ENCODE measurements at places on chromosomes 7 and 10.

GRCh38 chr7:1672851-1673486, 2.9 kb downstream of the ELFN1 start:
- DNase-seq = peak; percentile 2

DNA sequence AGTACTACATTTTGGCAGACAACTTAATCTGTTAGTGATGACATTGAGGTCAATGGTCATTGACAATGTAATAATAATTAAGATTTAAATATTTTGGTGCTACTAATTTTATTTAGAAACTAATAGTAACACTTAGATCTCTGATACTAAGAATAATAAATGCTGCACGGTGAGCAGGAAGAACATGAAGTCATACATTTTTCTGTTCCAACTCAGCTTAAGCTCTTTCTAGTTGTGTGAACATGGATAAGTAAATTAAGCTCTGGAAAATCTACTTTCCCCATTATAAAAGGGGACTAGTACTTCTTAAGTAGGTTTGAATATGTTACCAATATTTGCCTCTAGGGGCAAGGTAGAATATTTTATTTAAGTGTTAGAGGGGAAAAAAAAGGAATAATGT, 65.9 kb upstream of the MEOX2 start:
- DNase-seq = no peak

- peak; percentile 59 for DNase-seq
Measured at GRCh38 chr7:158828133-158829020, 932 bp downstream of the ESYT2 start.

GRCh38 chr7:138299066-138299465, 161.0 kb upstream of the TRIM24 start:
- DNase-seq = no peak

DNA sequence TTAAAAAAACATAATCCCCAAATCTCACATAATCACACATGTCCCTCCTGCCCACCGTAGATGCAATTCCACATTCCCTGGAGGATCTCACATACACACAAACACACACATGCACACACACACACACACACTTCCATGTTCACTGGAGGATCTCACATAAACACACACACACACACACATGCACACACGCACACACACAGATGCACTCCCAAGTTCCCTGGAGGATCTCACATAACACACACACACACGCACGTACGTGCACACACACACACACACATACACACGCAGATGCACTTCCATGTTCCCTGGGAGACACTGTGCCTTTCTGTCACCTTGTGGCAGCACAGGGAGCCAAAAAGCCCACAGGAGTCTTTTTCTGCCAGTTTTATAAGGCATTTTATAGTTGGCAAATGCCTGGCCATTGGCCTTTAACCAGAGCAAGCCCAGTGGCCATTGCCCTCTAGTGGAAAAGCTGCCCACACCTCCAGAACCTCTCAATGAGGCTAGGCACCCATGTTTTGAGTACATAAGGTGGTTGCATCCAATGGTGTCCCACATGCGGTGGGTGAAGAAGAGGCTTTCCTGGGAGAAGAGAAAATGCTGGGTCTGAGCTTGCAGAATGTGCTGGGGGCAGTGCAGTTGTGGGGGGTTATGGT, 115.4 kb upstream of the ACBD5 start:
- DNase-seq = no peak

DNA sequence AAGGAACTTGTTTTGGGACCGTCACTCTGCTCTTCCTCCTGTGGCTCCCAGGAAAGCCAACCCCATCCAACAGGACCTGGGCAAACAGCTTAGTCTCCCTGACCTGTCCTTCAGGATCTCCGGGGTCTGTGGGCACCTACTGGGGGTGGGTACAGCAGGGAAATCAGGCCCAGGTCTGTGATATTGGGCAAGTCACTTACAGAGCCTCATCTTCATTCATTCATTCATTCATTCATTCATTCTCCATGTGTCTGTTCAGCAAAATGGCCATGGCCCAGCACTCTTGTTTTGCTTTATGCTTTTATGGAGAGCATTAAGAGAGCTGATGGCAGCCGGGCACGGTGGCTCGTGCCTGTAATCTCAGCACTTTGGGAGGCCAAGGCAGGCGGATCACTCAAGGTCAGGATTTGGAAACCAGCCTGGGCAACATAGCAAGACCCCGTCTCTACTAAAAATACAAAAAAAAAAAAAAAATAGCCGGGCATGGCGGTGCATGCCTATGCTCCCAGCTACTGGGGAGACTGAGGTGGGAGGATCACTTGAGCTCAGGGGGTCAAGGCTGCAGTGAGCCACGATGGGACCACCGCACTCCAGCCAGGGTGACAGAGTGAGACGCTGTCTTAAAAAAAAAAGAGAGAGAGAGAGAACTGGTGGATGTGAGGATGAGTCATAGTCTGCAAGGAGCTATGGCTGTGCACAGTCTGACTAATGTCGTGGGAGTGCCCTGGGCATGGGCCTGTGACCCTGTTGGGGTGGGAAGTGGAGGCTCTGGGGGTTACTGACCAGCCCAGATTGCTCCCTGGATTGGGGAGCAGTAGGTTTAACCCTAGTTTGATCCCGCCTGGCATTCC, 54.3 kb downstream of the CLIP2 start:
- DNase-seq = peak; percentile 9

DNA sequence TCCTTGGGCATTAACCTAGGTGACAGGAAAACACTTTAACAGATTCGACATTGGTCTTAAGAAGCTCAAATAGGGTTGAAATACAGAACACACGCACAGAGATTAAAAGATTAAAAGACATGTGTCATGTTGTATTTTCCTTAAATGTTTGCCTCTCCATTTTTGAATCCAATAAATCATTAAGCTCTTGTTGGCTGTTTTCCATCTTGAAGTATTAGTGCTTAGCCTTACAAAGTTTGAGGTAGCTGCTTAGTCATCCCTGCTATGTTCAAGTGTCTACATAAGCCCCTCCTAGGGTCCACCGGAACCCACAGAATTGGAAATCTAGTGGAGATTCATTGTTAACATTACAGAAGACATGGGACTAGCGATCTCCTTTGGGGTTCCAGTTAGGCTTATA, 12.7 kb upstream of the GJD4 start:
- DNase-seq = no peak

DNA sequence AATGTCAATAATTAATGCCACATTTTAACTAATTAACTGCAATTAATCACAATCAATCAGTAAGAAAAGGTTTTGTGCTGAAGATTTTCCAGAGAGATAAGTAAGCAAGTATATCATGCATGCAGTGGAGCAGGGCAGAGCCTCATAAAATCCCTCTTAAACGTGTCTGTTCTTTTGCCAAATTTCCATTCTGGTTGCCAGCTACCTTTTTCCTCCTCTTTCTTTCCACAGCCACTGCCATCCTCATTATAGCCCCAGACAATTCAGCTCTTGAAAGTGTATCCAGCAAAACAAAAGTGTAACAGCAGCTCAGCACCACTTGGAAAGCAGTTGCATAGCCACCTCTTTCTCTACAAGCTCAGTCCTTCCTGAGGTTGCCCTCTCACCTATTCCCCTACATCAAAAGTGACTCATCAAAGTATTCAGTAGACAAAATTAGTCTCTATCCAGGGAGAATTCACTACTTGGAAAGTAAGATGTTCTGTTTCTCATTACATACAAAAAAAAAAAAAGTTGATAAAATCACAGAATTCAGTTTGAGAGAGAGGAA, 26.9 kb upstream of the EPHB6 start:
- no peak for DNase-seq

GRCh38 chr7:2360796-2361195, 6.2 kb downstream of the EIF3B start:
- DNase-seq = no peak

GRCh38 chr7:152894295-152895170, 135.0 kb downstream of the ACTR3B start:
- peak; percentile 29 for DNase-seq

GRCh38 chr7:90825779-90826178, 229.7 kb downstream of the CDK14 start:
- DNase-seq = no peak

- DNase-seq = no peak
Measured at GRCh38 chr10:28386503-28386868, 83.6 kb upstream of the MPP7 start.

- no peak for DNase-seq
Measured at GRCh38 chr10:32454148-32454547, 8.2 kb downstream of the CCDC7 start.

- DNase-seq = peak; percentile 50
Measured at GRCh38 chr7:12570534-12571461, at the start of gene SCIN. Gene SCIN, plus strand, starts transcription at chr7:12570720. Its CDS starts 67 bp downstream, at chr7:12570787.

- DNase-seq = peak; percentile 59
Measured at GRCh38 chr10:110214371-110214826, 7.0 kb downstream of the MXI1 start.

GRCh38 chr7:112361154-112361553, 89.1 kb upstream of the IFRD1 start:
- DNase-seq = no peak

- DNase-seq = no peak
Measured at GRCh38 chr10:120460776-120461175, 3.7 kb downstream of the PLPP4 start.

- DNase-seq = no peak
Measured at GRCh38 chr10:76309741-76310587, 878.5 kb downstream of the LRMDA start.

DNA sequence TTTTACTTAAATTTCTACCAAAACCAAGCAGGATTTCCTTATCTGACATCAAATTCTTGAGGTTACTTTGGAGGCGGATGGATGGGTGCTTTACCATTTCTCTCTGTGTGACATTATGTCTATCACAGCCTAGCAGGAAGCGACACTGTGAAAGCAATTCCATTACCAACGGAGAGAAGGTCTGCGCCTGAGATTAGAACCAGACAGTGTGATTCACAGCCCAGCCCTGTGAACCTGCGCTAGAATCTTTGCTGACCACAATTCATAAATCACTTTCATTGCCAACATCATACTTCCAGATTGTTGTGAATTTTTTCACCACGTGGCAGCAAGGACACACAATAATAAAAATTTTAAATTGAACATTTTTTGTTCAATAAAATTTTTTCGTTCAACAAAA, 126.5 kb downstream of the CUBN start:
- no peak for DNase-seq

- no peak for DNase-seq
Measured at GRCh38 chr7:72275382-72276070, 136.6 kb downstream of the CALN1 start.

- DNase-seq = no peak
Measured at GRCh38 chr7:3956949-3957348, 655.9 kb downstream of the SDK1 start.

GRCh38 chr7:120472892-120473291, 199.9 kb downstream of the KCND2 start:
- DNase-seq = no peak

DNA sequence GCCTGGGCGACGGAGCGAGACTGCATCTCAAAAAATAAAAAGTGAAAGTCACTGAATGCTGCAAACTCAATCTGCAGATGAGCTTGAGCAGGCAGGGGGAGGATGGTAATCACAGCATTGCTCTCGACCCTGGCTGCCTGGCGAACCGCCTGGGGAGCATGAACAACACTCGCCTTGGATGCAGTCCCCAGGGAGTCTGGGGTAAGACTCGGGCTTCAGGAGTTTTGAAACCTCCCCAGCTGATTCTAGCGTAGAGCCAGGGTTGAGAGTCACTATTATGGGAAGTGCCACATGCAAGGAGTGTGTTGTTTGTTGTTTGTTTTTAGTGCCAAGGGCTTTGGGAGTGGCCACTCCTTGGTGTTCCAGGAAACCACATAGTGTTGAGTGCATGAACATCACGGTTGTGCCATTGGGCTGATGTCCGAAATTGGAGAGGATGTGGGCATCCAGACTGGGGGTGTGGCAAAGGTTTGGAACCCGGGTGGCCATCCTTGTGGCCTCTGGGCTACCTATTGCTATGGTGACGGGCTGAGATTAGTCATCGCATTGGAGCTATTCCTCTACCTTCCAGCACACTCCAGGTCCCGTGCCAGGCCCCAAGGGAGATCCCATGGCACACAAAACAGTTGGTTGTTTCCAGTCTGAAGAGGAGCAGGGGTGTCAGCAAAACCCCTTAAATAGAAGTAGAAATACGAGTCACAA, 92.6 kb downstream of the RGS10 start:
- DNase-seq = no peak

DNA sequence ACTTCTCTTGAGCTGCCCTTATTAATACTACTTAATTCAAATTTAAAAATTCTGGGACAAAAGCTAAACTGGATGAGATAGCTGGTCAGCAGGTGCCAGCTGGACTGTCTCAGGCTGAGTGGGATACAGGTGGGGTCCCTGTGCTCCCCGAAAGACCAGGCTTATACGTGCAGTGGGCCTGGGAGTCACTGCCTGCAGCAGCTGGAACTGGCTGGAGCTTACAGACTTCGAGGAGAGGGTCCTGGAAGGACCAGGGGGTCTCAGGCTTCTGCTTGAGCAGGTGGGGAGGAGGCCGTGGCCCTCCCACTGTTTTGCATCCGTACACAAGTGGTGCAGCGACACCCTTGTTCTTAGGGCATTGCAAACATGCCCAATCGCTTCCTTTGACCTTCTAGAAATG, 203.7 kb downstream of the GLRX3 start:
- DNase-seq = no peak

GRCh38 chr7:36045830-36046341, 107.2 kb upstream of the EEPD1 start:
- no peak for DNase-seq

- no peak for DNase-seq
Measured at GRCh38 chr7:88635149-88635548, 124.4 kb upstream of the ZNF804B start.

DNA sequence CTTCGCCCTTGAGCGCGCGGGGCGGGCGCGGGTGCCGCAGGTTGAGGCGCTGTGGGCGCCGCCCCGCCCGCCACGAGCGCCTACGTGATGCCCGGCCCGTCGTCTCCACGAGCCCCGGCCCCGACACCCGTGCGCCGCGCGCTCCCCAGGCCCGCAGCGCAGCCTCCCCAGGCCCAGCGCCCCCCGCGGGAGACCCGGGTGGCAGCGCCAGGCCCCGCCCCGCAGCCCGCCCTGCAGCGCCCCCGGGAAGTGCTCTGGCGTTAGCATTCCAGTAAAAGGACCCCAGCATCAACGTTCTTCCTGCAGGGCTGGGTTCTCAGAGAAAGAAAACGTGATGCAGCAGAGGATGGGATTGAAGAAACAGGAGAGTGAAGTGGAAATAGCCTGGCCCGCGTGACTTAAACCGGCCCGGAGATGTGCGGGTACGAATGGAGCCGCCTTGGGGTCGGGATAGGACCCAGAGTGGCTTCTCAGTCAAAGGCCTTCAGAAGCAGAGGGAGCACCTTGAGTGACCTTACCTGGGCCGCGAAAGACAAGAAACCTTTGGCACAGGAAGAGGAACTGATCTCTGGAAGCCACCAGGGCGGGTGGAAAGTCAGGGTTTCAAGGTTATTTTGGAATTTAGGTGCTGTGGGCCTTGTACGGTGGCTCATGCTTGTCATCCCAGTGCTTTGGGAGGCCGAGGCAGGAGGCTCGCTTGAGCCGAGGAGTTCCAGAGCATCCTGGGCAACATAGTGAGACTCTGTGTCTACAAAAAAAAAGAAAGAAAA, 1.8 kb downstream of the PFKP start:
- no peak for DNase-seq

Data from body of pancreas (tissue), 4 donors.